Activated naive CD8-positive, alpha-beta T cell treated with anti-CD3 and anti-CD28 coated beads for 36 hours (primary cell): ENCODE measurements at places on chromosomes 4 and X.

DNA sequence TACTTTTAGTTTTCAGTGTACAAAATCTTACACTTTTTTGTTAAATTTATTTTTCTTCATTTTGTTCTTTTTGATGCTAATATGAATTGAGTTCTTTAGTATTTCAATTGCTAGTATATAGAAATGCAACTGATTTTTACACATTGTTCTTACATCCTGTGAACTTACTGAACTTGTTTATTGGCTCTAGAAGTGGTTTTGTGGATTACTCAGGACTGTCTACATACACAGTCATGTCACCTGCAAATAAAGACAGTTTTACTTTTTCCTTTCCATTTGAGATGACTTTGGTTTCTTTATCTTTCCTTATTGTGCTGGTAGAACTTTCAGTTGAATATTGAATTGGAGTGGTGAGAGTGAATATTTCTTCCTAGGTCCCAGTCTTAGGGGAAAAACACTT lies 40.8 kb upstream of the ANXA10 start:
- DNase-seq = no peak

- DNase-seq = no peak
Measured at GRCh38 chr4:106806158-106806797, 229.8 kb downstream of the DKK2 start.

GRCh38 chr4:116272336-116272735 lies 813.0 kb downstream of the TRAM1L1 start:
- DNase-seq = no peak

GRCh38 chr4:39036172-39036571 lies 4.0 kb upstream of the TMEM156 start:
- no peak for DNase-seq

- no peak for DNase-seq
Measured at GRCh38 chr4:38769441-38769840, 13.3 kb downstream of the TLR10 start.

DNA sequence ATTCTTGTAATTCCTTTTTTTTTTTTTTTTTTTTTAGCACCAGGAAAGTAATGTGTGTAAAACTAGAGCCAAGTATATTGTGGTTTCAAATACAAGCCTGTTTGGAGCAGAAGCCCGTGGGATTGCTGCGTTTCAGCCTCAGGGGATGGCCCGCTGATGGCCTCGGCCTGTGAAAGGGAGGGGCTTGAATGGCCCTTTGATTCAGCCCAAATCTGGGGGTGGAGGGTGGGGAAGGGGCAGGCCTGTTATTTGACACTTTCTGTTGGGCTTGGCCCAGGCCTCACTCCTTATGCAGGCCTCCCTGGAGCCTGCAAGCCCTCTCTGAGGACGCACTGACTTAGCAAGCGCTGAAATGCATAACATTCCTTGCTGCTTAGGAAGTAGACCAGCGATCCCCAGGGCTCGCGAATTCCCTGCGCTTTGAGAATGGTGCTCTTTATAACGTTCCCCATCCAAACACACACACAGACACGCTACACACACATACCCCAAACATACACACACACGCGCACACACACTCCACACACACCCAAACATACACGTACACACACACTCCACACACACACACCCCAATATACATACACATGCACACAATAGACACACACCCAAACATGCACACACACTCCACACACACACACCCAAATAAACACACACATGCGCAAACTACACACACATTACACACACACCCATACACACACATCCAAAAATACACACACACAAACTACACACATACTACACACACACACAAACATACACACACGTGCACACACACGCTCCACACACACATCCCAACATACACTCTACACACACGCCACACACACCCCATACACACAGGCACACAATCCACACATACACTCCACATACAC lies 29.6 kb downstream of the TLR10 start:
- DNase-seq = no peak

GRCh38 chrX:149979126-149979644 lies 40.9 kb upstream of the EOLA2 start:
- DNase-seq = no peak

GRCh38 chr4:77395481-77395880 lies 210.1 kb upstream of the CXCL13 start:
- no peak for DNase-seq

GRCh38 chr4:69523385-69524132 lies 27.9 kb upstream of the UGT2B4 start:
- no peak for DNase-seq

GRCh38 chr4:159607809-159608208 lies 504.9 kb downstream of the RAPGEF2 start:
- no peak for DNase-seq

DNA sequence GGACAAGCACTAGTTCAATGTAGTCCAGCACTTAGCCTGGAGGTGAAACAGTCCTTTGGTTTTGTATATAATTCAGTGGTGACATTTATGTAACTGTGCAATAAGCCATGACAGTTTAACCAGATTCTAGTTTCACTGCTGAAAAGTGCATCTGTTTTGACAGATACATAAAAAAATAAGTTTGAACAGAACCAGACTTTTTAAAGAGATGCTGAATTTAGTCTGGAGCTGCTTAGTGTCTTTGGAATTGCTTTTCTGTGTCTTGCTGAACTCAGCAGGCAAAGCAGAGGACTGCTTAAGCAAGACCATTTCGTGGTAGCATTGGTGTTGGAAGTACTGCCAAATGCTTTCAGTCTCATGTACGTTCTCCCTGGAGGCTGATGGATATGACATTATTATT lies 393.5 kb downstream of the MAPK10 start:
- DNase-seq = no peak

GRCh38 chrX:38652934-38653442 lies 91.6 kb downstream of the TSPAN7 start:
- no peak for DNase-seq

DNA sequence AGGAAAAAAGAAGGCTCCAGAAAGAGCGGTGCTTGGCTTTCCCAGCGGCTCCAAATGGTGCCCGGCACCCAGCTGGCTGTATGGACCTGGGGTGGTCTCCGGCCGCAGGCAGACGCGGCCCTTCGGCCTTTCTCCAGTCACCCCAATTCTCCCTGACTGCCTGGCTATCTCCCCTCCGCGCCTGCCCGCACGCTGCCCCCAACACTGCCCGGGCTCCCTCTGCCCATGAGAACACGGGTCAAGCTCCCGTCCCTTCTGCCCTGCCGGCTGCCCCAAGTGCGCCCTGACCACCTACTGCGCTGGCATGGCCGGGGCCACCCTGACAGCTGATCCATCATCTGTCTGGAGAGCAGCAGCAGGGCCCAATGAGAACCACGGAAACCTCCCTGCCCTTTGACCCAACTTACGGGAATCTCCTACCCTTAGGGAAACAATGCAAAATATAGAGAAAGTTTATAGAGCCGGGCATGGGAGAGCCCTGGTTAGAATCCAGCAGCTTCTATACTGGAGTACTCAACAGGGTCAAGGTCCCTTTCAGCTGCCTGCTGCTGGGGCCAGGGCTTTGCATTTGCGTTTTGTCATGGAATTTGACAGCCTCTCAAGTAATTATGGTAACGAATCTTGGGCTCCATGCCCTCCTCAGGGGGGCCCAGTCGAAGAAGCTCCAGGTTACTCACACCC lies 1.2 kb upstream of the FAM3A start:
- DNase-seq = no peak

DNA sequence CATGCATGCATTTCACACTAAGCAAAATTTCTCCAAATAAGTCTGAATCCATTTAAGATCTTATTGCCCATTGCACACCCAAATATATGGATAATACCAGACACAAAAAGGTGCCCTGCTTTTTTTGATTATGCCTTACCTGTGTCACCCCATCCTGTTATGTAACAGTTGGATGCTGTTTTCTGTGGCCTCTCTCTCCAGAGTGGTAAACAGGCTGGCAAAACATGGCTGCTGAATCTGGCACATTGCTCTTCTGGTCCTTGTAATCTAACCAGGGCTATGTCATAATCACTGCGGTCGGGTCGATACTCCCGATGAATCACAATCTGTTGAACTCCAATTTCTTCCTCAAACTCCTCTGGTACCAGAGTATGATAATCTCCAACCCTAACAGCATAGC lies 70.1 kb downstream of the PRSS12 start:
- no peak for DNase-seq
